WTC11 (cell line): ENCODE measurements at places on chromosomes 4 and X. TPM values are rescaled to one million over a fixed set of nuclear protein-coding genes. Genes with fewer than 3 reads are reported as not detected.
A peak's percentile ranks its signal among the peaks of the same experiment; 100 is the strongest.

DNA sequence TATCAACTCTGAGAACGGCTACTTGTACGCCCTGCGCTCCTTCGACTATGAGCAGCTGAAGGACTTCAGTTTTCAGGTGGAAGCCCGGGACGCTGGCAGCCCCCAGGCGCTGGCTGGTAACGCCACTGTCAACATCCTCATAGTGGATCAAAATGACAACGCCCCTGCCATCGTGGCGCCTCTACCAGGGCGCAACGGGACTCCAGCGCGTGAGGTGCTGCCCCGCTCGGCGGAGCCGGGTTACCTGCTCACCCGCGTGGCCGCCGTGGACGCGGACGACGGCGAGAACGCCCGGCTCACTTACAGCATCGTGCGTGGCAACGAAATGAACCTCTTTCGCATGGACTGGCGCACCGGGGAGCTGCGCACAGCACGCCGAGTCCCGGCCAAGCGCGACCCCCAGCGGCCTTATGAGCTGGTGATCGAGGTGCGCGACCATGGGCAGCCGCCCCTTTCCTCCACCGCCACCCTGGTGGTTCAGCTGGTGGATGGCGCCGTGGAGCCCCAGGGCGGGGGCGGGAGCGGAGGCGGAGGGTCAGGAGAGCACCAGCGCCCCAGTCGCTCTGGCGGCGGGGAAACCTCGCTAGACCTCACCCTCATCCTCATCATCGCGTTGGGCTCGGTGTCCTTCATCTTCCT lies 2.7 kb downstream of the PCDH10 start:
- no peak overlapping the region for H3K27ac ChIP-seq
- peak overlapping the region; percentile 76 for H3K4me3 ChIP-seq
- DNase-seq: peak; percentile 75
- peaks cover 72% of the 10 kb centered on the region for H3K27me3 ChIP-seq
- no peaks in the 10 kb centered on the region for H3K36me3 ChIP-seq
- peaks cover 58% of the 10 kb centered on the region for H3K4me1 ChIP-seq

- DNase-seq: no peak
- H3K4me1 ChIP-seq: peaks cover 11% of the 10 kb centered on the region; the same call in 1 of the 2 replicates
- H3K4me3 ChIP-seq: no peak overlapping the region
- H3K36me3 ChIP-seq: no peaks in the 10 kb centered on the region
These were observed 82.0 kb upstream of the PITX2 start for GRCh38 chr4:110704748-110705439.

Gene SLAIN2
- total RNA-seq: 31.2 to 35.8 TPM (median 33.8 TPM) in 3 replicates

GRCh38 chrX:20265221-20265725 lies 1.4 kb downstream of the RPS6KA3 start:
- peaks cover 19% of the 10 kb centered on the region for H3K4me1 ChIP-seq
- DNase-seq: peak; percentile 12
- H3K36me3 ChIP-seq: no peaks in the 10 kb centered on the region
- peaks cover 24% of the 10 kb centered on the region for H3K27me3 ChIP-seq
- H3K4me3 ChIP-seq: peak overlapping the region; percentile 93
- H3K27ac ChIP-seq: peak overlapping the region; percentile 69

Gene EOLA1
- 5.4 to 7.7 TPM (median 6.1 TPM) in 3 replicates for total RNA-seq

GRCh38 chrX:132676561-132677186 lies 187.8 kb upstream of the MBNL3 start:
- peaks cover 34% of the 10 kb centered on the region for H3K4me1 ChIP-seq
- no peak overlapping the region for H3K27ac ChIP-seq
- DNase-seq: no peak
- H3K27me3 ChIP-seq: peaks cover 52% of the 10 kb centered on the region
- H3K36me3 ChIP-seq: peaks cover 17% of the 10 kb centered on the region
- no peak overlapping the region for H3K4me3 ChIP-seq

Gene ADAMTS3
- 3.2 to 4.4 TPM (median 3.8 TPM) in 3 replicates for total RNA-seq

Gene IL9R
- 1.3 to 2.0 TPM (median 1.9 TPM) in 3 replicates for total RNA-seq
